ENCODE measurements at places on chromosomes 3 and 15. TPM values are rescaled to one million over a fixed set of nuclear protein-coding genes. Genes with fewer than 3 reads are reported as not detected.

Gene UPK1B
- total RNA-seq, result not detected

GRCh38 chr3:107184375-107184774 is 192.9 kb upstream of the CCDC54 start:
- DNase-seq, result no peak

GRCh38 chr15:51363383-51363782 is 21.9 kb downstream of the GLDN start:
- DNase-seq, result no peak

GRCh38 chr3:8403996-8404395 is 97.6 kb upstream of the LMCD1 start:
- no peak for DNase-seq

- no peak for DNase-seq
These were observed 436.8 kb upstream of the CNTN4 start for GRCh38 chr3:1661839-1662238.

GRCh38 chr15:65936282-65936681 is 67.0 kb downstream of the RAB11A start:
- no peak for DNase-seq

DNA sequence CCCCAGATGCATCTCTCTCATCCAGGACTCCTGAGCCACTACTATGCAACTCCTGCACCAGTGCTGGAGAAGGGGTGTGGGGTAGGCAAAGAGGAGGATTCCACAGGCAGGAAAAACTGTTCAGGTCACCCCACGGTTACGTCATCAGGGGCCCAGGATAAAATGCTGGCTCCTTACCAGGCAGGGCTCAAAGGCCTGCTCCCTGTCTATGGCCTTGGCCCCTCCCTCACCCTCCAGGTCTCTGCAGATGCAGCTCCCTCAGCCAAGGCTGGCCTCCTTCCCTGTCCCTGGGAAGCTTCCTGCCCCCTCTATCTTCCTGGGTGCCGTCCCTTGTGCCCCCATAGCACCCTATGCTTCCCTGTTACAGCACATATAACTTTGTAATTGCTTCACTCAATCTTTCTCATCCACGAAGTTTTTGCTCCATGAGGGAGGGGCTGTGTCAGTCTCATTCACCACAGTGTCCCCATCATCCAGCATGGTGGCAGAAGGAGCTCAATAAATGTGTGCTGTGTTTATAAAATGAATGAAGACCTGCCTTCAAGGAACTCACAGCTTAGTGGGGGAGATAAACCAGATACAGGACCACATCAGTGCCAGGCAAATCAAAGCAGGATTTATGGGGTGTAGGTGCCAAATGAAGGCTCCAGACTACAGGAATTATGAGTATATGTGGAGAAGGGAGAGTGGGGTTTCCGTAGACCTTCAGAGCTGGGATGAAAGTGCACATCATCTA is 18.6 kb downstream of the KBTBD13 start:
- DNase-seq, result no peak

- DNase-seq, result no peak
These were observed 302.4 kb downstream of the EPHB1 start for GRCh38 chr3:135097276-135097946.

DNA sequence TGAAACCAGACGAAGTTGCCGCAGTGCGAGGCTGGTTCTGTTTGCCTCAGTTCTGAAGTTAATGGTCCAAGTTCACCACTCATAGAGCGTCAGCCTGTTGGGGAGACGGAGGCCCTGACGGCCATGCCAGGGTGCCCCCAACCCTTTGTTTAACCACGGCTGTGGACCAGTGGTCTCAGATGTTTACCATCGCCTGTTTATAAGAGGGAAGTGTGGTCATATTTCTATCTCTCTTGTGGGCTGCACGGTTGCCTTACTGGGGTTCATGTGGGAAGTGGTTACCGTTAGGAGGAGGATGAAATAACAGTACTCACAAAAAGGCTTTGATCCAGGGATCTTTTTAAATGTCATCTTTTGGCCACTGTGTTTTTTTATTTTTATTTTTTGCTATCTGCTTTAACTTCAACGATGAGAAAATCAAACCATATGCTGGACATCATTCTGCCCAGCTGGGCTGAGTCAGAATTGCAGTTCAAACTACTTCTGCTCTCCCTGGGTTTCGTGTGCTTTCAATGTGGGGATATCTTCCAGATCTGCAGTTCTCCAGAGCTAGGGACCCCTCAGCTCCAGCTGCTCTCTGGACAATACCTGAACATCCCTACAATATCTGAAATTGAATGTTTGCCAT is 17.8 kb downstream of the SMAD3 start:
- no peak for DNase-seq

DNA sequence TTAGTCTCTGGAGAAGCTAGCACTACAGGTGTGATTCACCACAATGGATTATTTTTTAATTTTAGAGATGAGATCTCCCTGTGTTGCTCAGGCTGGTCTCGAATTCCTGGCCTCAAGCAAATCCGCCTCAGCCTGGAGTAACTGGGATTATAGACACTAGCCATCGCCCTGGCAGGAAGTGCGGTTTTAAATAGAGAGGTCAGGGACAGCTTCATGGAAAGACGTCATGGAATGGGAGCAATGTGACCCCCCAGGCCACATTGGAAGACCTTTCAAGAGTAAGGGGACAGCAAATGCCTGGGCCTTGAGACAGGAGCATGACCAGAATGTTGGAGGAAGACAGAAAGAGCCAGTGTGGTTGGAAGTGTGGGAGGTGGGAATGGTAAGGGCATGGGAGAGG is 2.2 kb upstream of the ISG20 start:
- DNase-seq, result no peak

GRCh38 chr3:59535791-59536221 is 486.0 kb upstream of the CFAP20DC start:
- no peak for DNase-seq

DNA sequence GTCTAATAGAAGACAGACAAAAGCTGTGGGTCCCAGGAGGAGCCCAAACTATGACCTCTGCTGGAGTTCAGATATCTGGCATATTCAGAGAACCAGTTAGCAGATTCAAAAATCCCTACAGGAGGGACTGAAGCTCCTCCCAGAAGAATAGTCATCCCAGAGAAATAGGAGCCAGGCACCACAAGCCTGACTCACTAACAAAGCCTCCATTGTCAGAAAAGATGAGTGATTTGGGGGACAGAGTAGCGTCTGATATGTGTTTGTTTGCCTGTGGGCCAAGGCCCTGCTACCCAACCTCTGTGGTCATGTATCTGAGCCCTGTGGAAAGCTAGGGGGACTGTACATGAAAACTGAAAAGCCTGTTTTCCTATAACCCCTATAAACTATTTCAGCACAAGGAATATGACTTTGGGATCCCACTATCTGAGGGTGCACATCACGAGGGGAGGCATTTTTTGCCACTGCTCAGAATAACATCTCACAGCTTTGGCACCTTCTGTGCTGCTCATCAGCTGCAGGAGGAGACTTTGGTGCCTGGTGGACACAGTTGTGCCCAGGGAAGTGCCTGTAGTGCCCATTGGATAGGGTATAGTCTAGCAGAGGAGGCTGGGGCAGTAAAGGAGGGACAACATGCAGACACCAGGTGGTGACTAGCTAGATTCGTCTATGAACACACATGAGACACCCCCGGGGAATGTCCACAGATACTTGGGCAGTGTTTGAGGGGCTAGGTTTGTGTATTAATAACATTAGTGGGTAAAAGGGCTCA is 9.7 kb upstream of the LARP6 start:
- DNase-seq, result no peak

- no peak for DNase-seq
These were observed 91.7 kb upstream of the IGSF10 start for GRCh38 chr3:151552589-151552988.

DNA sequence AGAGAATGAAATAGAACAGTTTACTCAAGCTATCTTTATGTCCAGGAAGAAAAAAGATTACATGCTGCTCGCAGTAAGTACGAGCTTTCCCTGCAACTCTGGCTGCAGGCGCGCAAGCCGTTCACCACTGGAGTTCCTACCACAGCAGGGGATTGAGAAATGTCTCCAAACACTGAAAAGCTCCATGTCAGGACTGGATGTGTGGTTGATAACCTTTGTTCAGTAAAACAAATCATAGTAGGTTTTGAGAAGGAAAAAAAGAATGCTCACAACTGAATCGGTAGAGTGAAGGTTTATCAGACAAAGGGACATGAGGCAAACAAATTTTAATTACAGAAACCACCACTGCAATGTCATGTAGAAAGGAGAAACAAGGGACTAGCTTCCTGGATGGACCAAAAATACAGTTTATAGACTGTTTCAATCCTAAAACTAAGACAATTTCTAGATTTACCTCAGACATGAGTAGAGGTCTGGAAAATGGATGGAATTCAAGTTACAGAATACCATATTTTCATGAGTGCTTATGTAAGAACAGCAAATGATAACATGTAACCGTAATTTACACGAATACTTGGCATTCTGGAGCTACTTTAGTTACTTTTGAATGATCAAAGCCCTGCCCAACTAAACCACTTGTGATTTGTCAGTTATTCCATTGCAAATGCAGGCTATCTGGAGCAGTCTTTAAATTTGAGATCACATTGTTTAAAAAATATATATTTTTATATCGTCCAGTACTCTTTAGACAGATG is 471.1 kb downstream of the SHQ1 start:
- DNase-seq, result no peak

GRCh38 chr3:184486614-184487013 is 75.0 kb upstream of the EPHB3 start:
- DNase-seq, result no peak
